ENCODE measurements at places on chromosomes 13 and 19. TPM values are rescaled to one million over a fixed set of nuclear protein-coding genes. Genes with fewer than 3 reads are reported as not detected.

Gene ZNF784
- 6.1 TPM for total RNA-seq

Gene HCST
- not detected for total RNA-seq

Gene ZNF729
- not detected for total RNA-seq

Gene SHD
- total RNA-seq, result not detected

Gene KLHL1
- not detected for total RNA-seq

Gene ZNF135
- 1.0 TPM for total RNA-seq

Gene JSRP1
- not detected for total RNA-seq

Gene PGLYRP1
- not detected for total RNA-seq

Gene TMEM221
- total RNA-seq, result 0.42 TPM

Gene PSG7
- not detected for total RNA-seq

Gene MAP3K10
- total RNA-seq, result 6.0 TPM

Gene CNN1
- 0.19 TPM for total RNA-seq

Gene CEACAM1
- total RNA-seq, result 5.8 TPM

Gene DNAAF3
- 1.1 TPM for total RNA-seq

Gene OR1M1
- not detected for total RNA-seq

Gene PPP1R37
- total RNA-seq, result 41.9 TPM

Gene U2AF1L4
- 7.9 TPM for total RNA-seq

Gene WDR62
- 5.4 TPM for total RNA-seq

Gene MED29
- 18.8 TPM for total RNA-seq

Measured in airway epithelial cell (primary cell).